ENCODE measurements at places on chromosomes 7 and 10.

GRCh38 chr7:155754165-155754564, 58.1 kb downstream of the SHH start:
- DNase-seq: no peak

DNA sequence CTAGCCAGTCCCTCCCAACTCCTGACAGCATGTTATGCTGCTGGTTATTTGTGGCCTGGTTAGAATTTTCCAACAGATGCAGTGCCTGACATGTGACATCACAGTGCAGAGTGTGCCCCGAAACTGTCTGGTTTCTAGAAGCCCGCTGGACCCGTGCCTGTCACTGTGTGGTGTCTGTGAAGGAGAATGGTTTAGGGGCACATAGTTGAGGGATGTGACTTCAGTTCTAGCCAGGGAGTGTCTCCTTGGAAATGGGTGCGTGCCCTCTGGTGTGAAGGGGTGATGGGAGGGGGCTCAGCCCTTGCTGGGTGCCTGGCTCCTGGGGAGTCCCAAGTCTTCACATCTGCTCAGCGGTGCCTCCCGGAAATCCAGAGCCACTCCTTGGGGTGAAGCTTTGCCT, 303.6 kb downstream of the GLRX3 start:
- no peak for DNase-seq

GRCh38 chr7:113796557-113796956, 122.3 kb downstream of the PPP1R3A start:
- DNase-seq: no peak

DNA sequence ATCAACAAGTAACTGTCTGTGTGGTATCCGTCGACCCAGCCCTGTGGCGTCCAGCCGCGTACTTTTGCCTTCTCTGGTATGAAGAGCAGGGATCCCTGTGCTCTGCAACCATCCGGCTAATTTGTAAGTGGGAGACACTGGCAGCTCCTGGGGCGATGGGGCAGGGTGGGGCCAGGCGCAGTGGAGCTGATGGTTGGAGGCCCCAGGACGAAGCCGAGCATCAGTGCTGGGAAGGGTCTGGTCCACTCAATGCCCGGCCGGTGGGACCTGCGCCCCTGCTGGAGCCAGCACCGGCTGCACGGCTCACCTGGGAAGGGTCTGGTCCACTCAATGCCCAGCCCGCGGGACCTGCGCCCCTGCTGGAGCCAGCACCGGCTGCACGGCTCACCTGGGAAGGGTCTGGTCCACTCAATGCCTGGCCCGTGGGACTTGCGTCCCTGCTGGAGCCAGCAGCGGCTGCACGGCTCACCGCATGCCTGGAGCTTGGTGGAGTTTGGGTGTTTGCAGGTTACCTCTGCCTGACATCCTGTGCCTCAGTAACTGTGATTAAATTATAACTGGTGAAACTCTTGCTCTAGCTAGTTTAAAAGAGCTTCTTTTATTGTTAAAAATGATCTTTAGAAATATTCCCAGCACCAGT, 96.1 kb downstream of the NKX6-2 start:
- no peak for DNase-seq

DNA sequence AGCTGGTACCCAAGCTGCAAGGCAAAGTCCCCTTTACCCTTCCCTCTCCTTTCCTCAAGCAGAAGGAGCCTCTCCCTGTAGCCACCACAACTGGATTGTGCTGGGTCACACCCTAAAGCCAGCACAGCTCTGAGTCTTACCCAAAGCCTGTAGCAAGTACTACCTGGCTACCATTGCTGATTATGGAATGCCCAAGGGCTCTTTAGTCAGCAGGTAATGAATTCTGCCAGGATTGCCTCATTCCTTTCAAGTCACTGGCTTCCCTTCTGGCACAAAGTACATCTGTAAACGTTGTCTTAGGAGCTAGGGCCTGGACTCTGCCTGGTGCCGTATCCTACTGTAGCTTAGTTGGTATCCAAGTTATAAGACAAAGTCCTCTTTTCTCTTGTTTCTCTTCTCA, 52.0 kb downstream of the FAS start:
- no peak for DNase-seq

GRCh38 chr7:5526100-5526905, 102.7 kb upstream of the TNRC18 start:
- no peak for DNase-seq

DNA sequence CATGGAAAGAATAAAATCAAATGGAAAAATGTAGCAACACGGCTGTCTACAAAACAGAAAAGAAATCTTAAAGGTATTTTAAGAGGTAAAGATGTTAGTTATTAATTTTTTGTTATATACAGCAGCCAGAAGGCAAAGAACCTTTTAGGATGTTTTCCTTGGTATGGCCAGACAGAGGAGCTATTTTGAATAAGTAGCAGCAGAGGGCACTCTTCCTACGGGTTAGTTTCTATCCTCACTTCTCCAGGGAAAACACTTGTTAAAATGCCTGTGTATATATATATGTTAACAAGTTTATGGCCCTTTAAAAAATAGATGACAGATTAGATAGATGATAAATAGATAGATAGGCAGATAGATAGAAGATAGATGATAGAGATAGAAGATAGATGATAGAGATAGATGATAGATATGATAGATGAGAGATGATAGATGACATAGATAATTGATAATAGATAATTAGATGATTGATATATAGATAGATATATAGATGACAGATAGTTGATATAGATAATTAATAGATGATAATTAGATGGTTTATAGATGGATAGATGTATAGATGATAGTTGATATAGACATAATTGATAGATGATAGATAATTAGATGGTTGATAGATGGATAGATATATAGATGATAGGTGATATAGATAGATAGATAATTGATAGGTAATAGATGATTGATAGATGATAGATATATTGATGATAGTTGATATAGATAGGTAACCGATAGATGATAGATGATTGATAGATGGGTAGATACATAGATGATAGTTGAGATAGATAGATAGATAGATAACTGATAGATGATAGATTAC, 57.8 kb upstream of the WIPF3 start:
- DNase-seq: peak; percentile 64

GRCh38 chr10:35340975-35341374, 4.7 kb downstream of the CCNY start:
- no peak for DNase-seq

- no peak for DNase-seq
These were observed 247.7 kb downstream of the PRKG1 start for GRCh38 chr10:51321980-51322379.

DNA sequence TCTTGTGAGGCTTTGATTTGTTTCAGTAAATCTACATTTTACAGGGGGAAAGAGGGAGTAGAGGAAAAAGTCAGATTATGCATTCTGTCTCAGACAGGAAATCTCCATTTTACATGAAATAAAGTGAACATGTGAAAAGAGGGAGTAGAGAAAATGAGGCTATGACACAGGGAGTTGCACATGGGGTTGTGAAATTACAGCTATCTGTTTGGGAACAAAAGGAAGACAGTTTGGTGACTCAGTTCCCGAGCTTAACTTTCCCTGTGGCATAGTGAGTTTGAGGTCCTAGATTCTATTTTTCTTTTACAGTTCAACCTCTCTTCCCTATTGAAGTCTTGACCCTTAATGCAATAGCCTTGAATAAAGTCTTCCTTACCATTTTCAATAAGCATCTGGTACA, 63.2 kb upstream of the AGR3 start:
- DNase-seq: no peak

GRCh38 chr10:132590752-132591121, 53.1 kb downstream of the INPP5A start:
- DNase-seq: no peak

DNA sequence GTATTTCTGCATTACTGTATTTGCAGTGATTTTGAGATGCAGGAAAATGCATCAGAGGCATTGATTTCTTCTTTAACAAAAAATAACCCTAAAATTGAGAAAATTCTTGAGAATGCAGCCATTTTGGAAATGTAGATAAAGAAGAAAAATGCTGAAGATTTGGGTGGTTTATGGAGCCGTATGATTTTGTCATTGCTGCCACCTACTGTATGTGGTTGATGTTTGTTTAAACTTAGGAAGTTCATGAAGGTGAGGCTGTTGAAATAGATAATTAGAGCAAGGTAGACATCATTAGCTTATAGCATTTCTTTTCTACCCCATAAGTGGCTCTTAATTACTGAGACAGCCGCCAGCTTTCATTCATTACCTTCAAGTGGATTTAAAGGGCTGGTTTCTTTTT, 92.1 kb upstream of the SAMD8 start:
- DNase-seq: peak; percentile 24

GRCh38 chr7:150978126-150978789, at the start of gene KCNH2:
KCNH2 (minus strand) TSS chr7:150978321; CDS start chr7:150977913, 408 bp downstream.
- peak; percentile 90 for DNase-seq

GRCh38 chr10:93255546-93255945, 181.9 kb downstream of the CYP26A1 start:
- no peak for DNase-seq

GRCh38 chr10:76903387-76903945, 734.1 kb downstream of the KCNMA1 start:
- no peak for DNase-seq

DNA sequence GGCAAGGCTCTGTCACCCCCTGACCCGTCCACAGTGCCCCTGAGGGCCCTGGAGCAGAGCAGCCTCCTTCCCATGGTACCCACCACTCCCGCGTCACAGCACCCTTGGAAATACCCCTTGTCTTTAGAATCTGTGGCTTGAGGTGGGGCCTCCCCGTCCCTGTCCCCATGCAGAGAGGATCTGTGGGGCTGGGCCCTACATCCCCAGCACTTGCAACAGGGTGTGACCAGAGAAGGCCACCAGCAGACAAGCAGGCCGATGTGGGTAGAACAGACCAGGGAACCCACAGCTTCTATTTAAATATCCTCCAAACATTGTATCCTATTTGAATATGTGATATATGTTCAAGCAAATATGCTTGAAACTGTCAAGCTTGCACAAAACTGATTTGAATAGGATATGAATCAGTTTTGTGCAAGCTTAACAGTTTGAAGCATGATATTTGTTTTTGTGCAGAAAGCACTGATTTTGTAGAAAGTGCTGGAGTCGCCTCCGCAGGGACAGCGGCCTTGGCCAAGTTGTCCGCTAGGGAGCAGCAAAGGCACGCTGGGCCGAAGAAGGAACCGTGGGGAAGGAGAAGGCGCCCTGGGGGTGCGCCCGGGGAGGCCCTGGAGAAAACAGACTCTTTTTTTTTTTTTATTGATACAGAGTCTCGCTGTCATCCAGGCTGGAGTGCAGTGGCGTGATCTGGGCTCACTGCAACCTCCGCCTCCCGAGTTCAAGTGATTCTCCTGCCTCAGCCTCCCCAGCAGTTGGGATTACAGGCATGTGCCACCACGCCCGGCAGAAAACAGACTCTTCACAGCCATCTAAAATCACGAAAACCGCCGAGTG, 2.2 kb downstream of the CFAP46 start:
- no peak for DNase-seq

DNA sequence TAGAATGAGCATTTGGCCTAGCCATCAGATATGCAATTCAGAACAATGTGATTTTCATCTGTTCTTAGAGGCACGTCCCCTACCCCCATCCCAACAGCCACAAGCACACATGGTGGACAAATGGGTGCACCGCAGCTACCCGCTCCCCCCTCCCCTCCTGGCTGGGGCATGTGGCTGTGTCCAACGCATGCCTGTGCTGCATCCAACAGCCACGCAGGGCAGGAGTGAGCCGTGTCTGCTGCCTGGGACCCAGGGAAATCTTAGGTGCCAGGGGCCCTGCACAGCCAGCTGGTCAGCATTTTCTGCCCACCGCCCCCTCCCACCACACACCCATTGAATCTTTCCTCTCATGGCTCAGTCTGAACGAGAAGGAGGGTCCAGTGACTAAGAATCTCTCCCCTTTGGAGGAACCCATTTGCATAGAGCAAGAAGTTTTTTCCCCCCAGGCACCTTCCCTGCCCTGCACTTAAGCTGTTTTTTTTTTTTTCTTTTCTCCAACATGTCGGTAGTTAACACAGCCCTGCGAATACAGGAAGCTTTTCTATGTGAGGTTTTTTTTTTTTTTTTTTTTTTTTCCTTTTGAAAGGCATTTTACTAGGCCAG, 138.9 kb downstream of the WDR11 start:
- no peak for DNase-seq

- DNase-seq: no peak
These were observed 49.4 kb downstream of the RGS10 start for GRCh38 chr10:119493155-119493554.

DNA sequence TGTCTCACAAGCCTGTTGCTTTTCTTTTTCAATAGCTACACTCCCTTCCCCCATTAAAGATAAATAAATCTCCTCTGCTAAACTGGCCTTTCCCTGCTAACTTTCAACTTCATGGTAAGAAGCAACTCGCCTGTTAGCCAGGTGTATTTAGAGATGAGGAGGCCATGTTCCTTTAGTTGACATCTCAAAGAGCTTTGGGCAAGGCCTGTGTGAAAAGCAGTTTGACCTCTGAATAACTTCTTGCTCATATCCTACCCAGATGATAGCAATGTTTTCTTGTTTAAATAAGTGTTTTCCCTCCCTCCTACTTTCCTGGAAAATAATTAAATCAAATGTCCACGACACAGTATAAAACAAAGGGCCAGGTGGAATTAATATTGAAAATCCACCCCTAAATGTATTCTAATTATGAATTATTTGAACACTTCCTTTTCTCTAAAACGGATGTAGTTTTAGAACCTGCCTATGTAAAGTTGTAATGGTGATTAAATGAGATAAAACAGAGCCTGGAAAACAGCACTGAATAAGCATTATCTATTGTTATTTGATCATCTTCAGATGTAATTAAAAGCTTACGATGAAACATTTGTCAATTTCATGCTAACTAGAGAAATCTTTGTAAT, 78.5 kb downstream of the HGF start:
- no peak for DNase-seq

DNA sequence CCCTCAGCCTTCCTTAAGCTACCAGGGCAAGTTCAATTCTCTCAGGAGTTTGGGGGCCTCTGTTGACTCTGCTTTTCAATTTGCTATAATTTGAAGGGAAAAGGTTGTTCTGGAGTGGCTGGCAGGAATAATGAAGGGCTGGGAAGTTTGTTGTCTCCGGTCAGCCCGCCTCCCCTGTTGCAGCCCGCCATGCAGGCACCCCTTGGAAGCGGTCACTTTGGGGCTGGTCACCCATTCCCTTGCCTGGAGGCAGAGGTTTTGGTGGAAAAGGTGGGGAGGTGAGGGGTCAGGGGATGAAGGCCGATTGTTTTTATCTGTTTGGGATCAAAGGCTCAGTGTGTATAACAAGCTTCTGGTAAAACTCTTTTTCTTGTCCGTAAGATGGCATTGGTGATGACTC, 79.1 kb downstream of the GRK5 start:
- DNase-seq: no peak

DNA sequence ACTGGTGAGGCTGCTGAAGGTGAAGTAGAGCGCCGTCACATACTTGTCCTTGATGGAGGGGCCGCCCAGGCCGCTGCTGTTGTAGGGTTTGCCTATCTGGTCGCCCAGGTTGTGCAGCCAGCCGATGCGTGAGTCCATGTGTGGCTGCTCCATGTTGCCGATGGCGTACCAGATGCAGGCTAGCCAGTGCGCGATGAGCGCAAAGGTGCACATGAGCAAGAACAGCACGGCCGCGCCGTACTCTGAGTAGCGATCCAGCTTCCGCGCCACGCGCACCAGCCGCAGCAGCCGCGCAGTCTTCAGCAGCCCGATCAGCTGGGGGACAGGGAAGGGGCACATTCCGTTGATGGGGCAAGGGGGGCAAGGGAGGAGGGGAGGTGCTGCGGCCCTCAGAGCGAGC, 26.6 kb downstream of the KCNH2 start:
- DNase-seq: no peak

- peak; percentile 10 for DNase-seq
These were observed 99.2 kb upstream of the PDCD4 start for GRCh38 chr10:110772454-110773025.
